ENCODE measurements at places on chromosomes 3 and 15.

GRCh38 chr3:104909198-104909597 lies 457.5 kb upstream of the ALCAM start:
- no peak for DNase-seq

DNA sequence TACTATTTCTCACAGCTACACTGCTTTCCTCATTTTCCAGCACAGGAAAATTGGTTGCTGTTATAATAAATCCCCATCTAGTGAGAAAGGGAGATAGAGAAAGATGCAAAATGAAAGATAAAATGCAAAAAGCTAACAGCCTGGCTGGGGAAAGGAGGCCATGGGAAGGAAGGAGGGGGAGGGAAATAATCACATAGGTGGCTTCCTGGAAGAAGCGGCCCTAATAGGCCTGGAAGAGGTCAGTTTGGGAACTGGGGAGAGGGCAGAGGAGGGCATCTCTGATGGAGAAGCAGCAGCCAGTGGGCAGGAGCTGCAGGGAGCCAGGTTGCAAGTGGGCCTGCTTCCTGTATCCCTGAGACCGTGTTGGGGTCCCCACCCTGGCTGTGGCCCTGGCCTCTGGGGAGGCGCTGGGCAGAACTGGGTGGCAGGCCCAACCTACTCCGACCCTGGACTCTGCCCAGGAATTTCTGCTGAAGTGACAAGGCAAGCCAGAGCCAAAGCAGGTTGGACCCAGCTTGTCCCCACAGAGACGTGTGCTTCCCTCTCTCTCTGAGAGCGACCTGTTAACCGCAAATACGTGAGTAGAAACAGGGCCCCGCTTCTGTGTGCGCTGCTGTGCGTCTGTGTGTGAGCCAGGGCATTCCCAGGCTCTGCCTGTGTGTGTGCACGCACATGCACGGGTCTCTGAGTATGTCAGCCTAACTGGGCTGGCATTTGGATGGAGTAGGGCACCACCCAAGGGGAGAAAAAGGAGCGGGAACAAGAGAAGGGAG lies 1.9 kb downstream of the SLC28A1 start:
- DNase-seq, result no peak

DNA sequence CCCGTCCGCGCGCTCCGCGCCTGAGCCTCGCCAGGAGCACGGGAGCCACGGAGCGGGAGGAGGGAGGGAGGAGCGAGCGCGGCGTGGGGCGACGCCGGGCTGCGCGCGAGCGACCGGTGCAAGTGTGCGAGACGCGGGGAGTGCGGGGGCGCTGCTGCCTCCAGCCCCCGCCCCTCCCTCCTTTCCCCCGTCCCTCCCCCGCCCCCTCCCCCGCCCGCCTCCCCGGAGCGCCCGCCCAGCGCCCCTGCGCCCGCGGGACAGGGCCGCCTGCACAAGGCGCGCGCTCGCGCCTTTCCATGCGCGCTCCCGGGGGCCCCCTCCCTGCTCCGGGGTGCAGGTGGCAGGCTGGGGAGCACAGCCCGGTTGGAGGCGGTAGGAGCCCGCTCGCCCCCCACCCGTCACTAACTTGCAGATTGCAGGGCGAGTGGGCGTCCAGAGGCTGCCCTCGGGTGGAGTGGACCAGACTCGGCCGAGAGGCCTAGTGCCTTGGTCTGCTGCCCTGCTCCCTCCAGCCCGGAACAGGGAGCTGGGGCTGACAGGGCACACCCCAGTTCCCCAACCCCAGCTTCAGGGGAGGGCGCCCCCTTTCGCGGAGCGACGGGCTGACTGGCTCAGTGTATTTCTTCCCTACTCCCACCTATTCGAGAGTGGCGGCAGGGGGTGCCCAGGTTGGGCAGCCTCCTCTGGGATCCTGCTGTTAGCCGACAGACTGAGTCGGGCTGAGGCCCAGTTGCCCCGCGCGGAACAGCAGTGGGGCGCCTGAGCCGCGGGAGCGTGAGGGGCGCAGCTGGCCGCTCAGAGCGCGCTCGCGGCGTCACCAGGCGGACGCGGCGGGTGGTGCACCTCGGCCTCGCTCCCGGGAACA lies at the start of gene WNT7A:
WNT7A (minus strand) TSS at position 126 of the 865 bp plus-strand sequence. CDS start 255 bp downstream, outside the sequence.
- DNase-seq, result peak; percentile 80

- DNase-seq, result no peak
Observed at GRCh38 chr3:87236093-87236492, 9.0 kb downstream of the CHMP2B start.

DNA sequence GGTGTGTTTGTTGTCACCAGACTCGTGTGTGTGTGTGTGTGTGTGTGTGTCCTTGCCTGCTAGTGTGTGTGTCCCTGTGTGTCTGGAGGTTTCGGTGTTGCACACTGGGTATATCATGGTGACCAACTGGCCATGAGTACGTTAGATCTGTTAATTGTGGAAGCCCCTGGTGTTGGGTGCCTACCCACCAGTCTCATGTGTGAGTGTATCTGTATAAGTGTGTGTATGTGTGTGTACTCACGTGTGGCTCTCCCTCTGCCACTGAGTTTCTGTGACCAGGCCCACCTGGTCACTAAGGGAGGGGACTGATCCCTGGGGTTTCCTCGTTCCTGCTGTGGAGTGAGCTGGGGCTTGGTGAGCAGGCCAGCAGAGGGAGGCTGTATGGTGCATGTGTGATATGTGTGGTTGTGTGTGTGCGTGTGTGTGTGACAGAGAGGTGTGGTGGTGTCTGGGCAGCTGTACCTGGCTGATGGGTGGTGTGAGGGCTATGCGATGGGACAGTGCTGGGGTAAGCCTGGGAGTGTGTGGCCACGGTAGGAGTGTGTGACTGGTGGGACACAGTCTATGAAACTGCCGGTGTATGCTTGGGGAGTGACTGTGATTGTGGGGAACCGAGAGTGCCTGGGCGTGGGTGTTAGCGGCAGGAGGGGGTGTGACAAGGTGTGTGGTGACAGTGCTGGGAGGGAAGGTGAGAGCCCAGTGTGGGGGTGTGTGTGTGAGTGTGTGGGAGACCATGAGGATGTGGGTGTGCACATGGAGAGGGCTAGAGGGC lies 1.8 kb downstream of the PRKCD start:
- DNase-seq, result peak; percentile 52

GRCh38 chr3:55483196-55484095 lies 3.7 kb downstream of the WNT5A start:
- no peak for DNase-seq

- DNase-seq, result no peak
Observed at GRCh38 chr3:178714925-178715832, 178.9 kb downstream of the KCNMB2 start.

- no peak for DNase-seq
Observed at GRCh38 chr3:154954757-154955156, 125.4 kb upstream of the MME start.
